Erythroblast (primary cell): ENCODE measurements at places on chromosomes 2 and 18.
A peak's percentile ranks its signal among the peaks of the same experiment; 100 is the strongest.

DNA sequence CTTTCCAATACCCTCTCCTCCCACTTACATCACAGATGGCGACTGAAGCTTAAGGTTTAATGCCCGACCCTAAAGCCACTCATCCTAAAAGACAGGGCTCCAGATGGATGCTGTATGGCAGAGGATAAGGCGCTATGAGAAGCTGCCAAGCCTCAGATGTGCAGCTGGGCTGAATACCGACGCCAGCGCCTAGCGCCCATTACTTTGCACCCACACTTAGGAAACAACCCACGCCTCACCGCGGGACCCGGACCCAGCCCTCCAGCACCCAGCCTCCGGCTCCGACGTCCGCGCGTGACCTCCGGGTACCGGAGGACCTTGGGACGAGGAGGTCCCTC, 335 bp downstream of the TRAK2 start:
- peak; percentile 84 for DNase-seq

- DNase-seq: no peak
Observed at GRCh38 chr2:78832481-78832880, 193.0 kb upstream of the REG3G start.

DNA sequence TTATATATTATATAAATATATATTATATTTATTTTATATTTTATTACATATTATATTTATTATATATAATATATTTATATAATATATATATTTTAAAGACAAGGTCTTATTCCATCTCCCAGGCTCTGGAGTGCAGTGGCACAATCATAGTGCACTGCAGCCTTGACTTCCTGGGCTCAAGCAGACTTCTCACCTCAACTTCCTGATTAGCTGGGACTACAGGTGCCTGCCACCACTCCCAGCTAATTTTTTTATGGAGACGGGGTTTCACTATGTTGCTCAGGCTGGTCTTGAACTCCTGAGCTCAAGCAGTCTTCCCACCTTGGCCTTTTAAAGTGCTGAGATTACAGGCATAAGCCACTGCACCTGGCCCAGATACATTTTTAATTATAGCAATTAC, 110.0 kb downstream of the PHLPP1 start:
- DNase-seq: no peak

DNA sequence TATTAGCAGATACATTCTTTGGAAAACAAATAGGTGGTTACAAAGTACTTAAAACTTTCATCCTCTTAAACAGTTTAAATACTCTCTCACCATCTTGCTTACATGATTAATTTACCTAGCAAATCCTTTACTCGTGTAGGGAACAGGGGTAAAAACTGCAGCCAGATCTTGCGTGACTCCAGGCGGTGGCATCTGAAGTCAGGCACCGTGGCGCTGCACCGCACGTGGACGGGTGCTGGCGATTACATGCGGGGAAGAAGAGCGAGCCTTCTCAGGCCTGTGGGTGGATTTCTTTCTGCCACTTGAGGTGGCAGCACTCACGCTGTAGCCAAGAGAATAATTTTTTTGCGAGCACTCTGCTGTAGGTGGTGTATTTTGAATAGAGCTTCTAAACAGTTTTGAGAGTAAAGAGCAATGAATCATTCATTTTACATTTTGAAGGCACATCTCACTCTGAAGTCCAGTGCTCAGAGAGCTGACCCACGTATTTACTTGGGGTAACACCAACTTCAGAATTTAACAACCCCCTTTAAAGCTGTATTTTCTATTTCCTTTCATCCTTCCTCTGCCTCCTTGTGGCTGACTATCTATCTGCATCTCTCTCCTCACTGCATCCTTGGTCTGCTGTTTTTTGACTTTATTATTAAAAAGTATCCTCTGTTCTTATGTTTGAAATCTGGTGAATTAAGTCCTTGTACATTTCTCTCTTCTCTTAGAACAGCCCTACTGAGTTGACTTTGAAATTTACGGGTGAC, 68.9 kb downstream of the EPAS1 start:
- DNase-seq: peak; percentile 29

- peak; percentile 77 for DNase-seq
Observed at GRCh38 chr2:69306822-69307578, 80.0 kb downstream of the GFPT1 start.

DNA sequence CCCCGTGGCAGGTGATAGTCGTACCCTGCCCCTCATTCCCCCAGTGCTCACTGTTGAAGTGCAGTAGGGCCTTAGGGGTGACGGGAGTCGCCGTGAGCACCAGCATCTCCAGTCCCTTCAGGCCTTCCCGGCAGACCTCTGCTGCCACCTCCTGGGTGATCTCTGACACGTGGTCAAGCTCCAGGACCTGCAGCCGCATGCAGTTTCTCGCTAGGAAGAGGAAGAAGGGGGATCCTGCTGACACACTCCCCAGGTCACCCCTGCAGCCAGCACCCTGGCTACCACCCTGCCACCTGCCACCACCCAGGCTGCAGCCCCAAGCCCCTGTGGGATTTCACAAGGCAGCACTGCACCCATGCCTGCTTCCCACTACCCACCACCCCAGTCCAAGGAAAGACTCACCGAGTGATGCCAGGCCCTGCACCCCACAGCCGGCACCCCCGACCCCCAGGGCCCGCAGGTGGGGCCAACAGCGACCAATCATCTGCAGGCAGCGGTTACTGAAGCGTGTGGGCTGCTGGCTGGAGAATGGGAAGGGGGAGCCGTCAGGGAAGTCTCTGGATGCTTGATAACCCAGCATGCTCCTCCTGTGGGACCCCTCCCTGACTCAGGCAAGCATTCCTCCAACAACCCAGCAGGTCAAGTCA, 23.8 kb downstream of the FBXO41 start:
- peak; percentile 67 for DNase-seq

GRCh38 chr2:224101820-224102630, 62.9 kb upstream of the SERPINE2 start:
- DNase-seq: no peak

DNA sequence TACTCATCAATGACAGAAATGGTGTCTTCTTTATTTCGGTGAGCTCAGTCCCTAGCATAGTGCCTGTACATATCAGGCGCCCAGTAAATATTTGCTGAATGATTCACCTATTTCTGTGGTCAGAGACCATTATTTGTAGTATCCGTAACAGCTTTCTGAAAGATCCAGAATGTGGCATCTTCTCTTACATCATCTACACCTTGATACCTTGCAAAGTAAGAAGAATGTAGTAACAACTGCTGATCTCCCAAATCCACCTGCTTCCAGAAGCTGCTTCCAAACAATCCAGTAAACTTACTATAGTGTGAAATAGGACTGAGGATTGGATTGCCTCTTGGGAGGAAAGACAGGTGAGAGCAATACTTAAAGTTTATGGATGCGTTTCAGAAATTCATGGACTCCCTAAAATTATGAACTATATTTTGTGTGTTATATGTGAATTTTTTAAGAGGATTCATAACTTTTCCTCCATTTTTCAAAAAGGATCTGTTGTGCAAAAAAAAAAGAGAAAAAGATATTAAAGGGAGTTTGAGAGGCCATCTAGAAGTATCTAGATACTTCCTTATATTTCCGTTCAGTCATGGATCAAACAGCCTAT, 945 bp upstream of the ASXL2 start:
- DNase-seq: no peak

- no peak for DNase-seq
Observed at GRCh38 chr2:60567919-60568768, 14.7 kb upstream of the BCL11A start.

GRCh38 chr2:114219456-114219855, 223.0 kb upstream of the DPP10 start:
- DNase-seq: no peak

GRCh38 chr2:134682726-134683125, 36.1 kb downstream of the TMEM163 start:
- DNase-seq: no peak

GRCh38 chr2:144136297-144137010, 383.5 kb downstream of the ZEB2 start:
- DNase-seq: no peak

DNA sequence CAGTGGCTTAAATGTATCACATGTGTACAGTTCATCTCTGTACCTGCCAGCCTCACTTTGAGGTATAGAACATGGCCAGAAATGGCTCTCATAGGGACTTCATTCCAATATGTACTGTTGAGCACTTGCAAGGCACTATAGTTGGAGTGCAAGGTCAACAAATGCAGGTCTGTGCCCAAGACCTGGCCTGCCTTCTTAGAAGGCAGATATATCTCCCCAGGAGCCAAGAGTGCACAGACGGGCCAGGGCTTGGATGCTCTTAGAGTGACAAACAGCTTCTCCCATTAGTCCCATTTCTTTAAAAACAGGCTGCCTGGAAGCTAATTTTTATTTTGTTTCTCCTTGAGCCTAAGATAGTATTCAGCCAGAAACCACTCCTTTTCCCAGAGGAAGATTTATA, 7.3 kb downstream of the TEX261 start:
- no peak for DNase-seq

GRCh38 chr2:171042253-171042969, 113.4 kb downstream of the GORASP2 start:
- no peak for DNase-seq

DNA sequence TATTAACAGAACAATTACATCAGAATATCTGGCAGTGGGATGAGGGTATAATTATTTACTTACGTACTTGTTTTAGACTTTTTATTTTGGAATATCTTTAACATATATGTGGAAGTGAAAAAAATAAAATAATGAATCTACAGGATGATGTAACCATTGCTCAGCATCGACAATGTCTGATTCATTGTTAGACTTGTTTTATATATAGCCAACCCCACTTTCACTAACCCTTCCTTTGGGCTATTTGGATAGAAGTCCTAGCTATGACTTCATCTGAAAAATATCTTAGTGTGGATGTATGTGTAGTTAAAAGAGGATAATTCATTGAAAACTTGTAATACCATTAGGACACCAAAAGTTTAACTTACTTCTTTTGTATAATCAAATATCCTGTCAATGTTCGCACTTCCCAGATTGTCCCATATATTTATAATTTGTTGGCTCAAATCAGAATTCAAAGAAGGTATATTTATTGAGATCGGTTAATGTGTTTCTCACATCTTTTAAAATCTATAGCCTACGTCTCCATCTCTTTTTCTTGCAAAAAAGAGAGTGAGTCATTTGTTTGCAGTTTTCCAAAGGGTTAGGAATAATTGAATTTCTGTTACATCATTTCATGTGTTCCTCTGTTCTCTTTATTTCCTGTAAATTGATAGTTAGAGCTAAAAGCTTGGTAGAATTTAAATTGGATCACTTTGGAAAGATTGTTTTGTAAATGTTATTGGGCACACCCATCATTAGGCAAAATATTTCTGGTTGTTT, 506.1 kb upstream of the FAM98A start:
- no peak for DNase-seq

GRCh38 chr18:44671914-44672313, 8.8 kb upstream of the SETBP1 start:
- no peak for DNase-seq

GRCh38 chr2:205462681-205463345, 219.5 kb upstream of the NRP2 start:
- no peak for DNase-seq
